ENCODE measurements at places on chromosomes 3 and 15. TPM values are rescaled to one million over a fixed set of nuclear protein-coding genes. Genes with fewer than 3 reads are reported as not detected.

CACNA2D3 gene
- not detected for total RNA-seq

PPP1R2 gene
- 75.0 TPM for total RNA-seq

TMEM212 gene
- total RNA-seq, result not detected

FBXW12 gene
- total RNA-seq, result not detected

ATP13A4 gene
- total RNA-seq, result 1.8 TPM

IL17RD gene
- total RNA-seq, result not detected

RETNLB gene
- not detected for total RNA-seq

C3orf20 gene
- total RNA-seq, result 0.23 TPM

FBXO40 gene
- total RNA-seq, result not detected

CALML4 gene
- 12.9 TPM for total RNA-seq

GOLGA6L26 gene
- total RNA-seq, result not detected

FBXL2 gene
- total RNA-seq, result not detected

P3H2 gene
- not detected for total RNA-seq

GOLGA6L24 gene
- not detected for total RNA-seq

DHX30 gene
- 63.0 TPM for total RNA-seq

ROBO2 gene
- total RNA-seq, result not detected

PRSS50 gene
- total RNA-seq, result not detected

PPIP5K1 gene
- total RNA-seq, result 33.0 TPM

MYL3 gene
- not detected for total RNA-seq

LRRN1 gene
- 0.35 TPM for total RNA-seq

APEH gene
- 132 TPM for total RNA-seq

LEKR1 gene
- 1.4 TPM for total RNA-seq

AGBL1 gene
- total RNA-seq, result not detected

STRA6 gene
- not detected for total RNA-seq

PATL2 gene
- 36.8 TPM for total RNA-seq

CORO2B gene
- total RNA-seq, result not detected

ANKRD63 gene
- total RNA-seq, result not detected

NMNAT3 gene
- total RNA-seq, result 0.18 TPM

C2CD4A gene
- total RNA-seq, result 0.40 TPM

ZFAND6 gene
- total RNA-seq, result 48.7 TPM

FAIM gene
- 3.0 TPM for total RNA-seq

IMPG2 gene
- total RNA-seq, result 0.25 TPM

LINGO1 gene
- total RNA-seq, result not detected

GCNT3 gene
- not detected for total RNA-seq

Measured in activated CD4-positive, alpha-beta memory T cell treated with anti-CD3 and anti-CD28 coated beads, Interleukin-2, amount 10 ng/mL, durations not matched to agents 7 days and 5 days (primary cell).